ENCODE measurements at places on chromosomes 1 and 21.

GRCh38 chr1:170664828-170665612 is 1.1 kb downstream of the PRRX1 start:
- DNase-seq: no peak

GRCh38 chr1:64948905-64949833 is 17.2 kb downstream of the JAK1 start:
- peak; percentile 47 for DNase-seq

- no peak for DNase-seq
Measured at GRCh38 chr1:212977781-212978645, 27.7 kb downstream of the VASH2 start.

- DNase-seq: no peak
Measured at GRCh38 chr1:153798468-153798780, 23.2 kb downstream of the SLC27A3 start.

- DNase-seq: no peak
Measured at GRCh38 chr1:209168204-209168603, 415.3 kb upstream of the CAMK1G start.

DNA sequence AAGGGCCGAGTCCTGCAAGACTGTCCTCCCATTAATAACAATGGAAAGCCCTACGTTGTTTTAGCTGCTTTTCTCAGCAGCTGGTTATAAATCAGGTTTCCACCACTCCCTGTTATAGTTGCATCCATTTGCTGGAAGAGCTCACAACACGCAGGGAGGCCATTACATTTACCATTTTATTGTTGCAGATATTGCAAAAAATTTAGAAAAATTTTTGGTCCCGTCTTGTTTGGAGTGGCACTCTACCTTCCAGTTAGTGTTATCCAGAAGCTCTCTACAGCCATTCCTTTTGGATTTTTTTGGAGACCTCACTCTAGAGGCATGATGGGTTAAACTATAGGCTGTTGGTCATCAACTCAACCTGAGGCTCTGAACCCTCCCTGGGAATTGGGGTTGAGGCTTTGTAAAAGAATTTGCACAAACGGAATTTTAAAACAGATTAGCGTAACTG is 1532.1 kb upstream of the TPTE start:
- no peak for DNase-seq

- DNase-seq: no peak
Measured at GRCh38 chr1:180945151-180945550, 32.5 kb downstream of the KIAA1614 start.

- DNase-seq: no peak
Measured at GRCh38 chr1:237700181-237700580, 190.5 kb downstream of the ZP4 start.

- DNase-seq: no peak
Measured at GRCh38 chr1:109814993-109815786, 51.5 kb upstream of the EPS8L3 start.

DNA sequence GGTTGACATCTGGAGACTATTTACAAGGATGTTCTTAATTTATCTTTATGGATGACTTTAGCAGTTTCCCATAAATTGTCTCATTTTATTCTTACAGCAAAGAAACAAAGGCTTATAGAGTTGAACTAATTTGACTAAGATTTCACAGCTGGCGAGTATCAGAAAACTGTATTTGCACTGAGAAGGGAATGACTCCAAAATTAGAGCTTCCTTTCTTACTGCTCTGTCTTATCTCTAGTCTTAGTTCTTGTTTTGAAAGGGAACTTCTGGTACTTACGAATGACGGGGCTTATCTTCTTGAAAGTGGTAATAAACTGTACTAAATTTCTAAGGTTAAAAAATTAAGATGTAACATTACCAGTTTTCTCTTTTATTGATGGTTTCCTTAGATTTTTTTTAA is 13.6 kb downstream of the CNST start:
- DNase-seq: no peak

DNA sequence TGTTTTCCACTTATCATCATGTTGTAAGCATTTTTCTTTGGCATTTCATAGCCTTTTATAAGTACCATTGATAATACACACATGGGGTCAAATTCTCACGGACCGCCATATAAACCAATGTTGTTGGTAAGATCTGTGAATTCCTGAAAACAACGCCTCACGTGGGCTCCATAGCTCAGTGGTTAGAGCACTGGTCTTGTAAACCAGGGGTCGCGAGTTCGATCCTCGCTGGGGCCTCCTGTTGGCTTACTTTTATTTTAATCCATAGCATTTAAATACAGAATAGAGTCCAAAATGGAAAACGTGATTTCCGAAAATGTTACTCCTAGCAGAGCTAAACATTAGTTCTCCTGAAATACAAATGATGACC is 83.1 kb downstream of the HHIPL2 start:
- peak; percentile 35 for DNase-seq

- no peak for DNase-seq
Measured at GRCh38 chr21:25578056-25578961, 29.0 kb downstream of the MRPL39 start.

- DNase-seq: no peak
Measured at GRCh38 chr21:34670220-34670961, 1.6 kb downstream of the CLIC6 start.

- no peak for DNase-seq
Measured at GRCh38 chr1:18199462-18199861, 91.9 kb downstream of the IGSF21 start.

- no peak for DNase-seq
Measured at GRCh38 chr1:89943846-89944781, 50.8 kb upstream of the ZNF326 start.

DNA sequence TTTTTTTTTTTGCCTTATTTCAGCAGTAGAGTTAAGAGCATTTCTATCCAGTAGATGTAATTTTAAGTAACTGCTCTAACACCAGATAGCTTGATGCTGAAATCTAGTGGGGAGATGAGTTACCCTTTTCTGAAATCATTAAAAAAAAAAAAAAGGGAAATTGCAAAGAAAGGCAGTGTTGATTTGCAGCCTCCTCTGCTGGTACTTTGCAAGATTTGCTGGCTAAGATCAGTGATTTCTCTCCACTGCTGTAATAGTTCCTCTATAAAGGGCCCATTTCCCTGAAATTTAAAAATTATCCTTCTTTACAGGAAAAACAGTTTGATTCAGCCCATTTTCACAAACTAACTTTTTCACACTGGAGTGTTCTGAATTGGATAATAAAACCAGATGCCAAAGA is 120.6 kb downstream of the PTBP2 start:
- DNase-seq: no peak

- DNase-seq: no peak
Measured at GRCh38 chr1:200550367-200550766, 70.2 kb downstream of the KIF14 start.

DNA sequence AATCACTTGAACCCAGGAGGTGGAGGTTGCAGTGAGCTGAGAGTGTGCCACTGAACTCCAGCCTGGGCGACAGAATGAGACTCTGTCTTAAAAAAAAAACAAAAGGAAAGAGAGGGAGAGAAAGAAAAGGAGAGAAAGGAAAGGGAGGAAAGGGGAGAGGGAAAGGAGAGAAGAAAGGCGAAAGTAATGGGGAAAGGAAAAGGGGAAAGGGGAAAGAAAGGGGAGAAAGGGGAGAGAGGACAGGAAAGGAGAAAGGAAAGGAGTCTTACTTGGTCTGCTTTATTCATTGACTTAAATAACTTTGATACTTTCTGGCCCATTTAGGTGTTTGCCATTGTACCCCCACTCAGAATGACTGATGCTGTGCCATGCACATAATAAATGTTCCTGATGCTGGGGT is 11.8 kb downstream of the NSUN4 start:
- DNase-seq: no peak

GRCh38 chr1:81920245-81920740 is 119.6 kb downstream of the ADGRL2 start:
- DNase-seq: no peak

DNA sequence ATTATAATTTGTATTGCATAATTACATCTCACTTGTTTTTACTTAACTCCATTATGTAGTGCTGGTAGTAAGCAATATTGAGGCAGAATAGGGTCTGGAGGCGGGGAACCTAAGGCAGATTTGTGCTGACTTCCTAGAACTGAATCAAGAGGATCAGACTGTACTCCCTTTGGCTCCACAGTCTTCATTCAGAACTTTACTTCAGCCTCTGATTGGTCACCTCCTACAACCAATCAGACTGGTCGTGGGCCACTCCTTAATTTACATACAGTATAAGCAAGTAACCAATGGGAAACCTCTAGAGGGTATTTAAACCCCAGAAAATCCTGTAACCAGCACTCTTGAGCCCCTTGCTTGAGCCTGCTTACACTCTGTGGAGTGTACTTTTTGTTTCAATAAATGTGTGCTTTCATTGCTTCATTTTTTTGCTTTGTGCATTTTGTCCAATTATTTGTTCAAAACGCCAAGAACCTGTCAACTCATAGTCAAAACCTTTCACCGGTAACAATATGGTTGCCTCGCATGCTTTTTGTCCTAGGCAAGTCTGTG is 31.6 kb downstream of the ZBTB8OS start:
- no peak for DNase-seq

GRCh38 chr1:152501704-152502103 is 8.9 kb upstream of the LCE5A start:
- DNase-seq: no peak

DNA sequence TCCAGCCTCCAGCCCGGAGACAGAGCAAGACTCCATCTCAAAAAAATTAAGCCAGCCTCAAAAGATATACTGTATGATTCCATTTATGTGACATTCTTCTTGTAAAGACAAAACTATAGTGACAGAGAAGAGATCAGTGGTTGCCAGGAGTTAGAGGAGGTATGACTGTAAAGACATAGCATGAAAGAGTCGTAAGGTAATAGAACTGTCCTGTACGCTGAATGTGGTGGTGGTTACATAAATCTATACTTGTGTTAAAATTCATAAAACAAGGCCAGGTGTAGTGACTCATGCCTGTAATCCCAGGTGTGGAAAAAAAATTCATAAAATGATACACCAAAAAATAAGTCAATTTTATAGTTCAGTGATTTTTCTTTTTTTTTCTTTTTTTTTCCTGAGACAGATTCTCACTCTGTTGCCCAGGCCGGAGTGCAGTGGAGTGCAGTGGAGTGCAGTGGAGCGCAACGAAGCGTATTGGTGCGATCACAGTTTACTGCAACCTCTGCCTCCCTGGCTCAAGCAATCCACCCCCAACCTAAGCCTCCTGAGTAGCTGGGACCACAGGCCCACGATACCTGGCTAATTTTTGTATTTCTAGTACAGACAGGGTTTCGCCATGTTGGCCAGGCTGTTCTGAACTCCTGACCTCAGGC is 84.9 kb upstream of the CXADR start:
- DNase-seq: no peak

GRCh38 chr1:66607458-66607857 is 73.5 kb downstream of the SGIP1 start:
- no peak for DNase-seq

DNA sequence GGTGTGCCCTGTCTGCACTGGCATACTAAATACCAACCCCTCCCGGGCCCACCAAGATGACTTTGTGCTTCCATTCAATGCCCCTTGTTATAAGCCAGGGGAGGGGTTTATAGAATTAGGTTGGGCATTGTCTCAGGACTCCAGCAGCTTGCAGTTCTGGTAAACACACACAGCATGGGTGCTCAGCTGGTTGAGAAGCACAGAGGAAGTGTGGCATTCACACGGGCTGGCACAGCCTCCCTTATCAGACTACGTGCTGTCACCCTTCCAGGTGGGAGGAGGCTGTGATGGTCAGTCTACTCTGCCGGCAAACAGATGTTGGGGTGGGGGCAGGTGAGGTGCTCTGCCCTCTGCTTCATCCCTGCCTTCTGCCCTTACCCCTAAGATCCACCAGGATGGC is 15.0 kb upstream of the SLC6A17 start:
- no peak for DNase-seq

DNA sequence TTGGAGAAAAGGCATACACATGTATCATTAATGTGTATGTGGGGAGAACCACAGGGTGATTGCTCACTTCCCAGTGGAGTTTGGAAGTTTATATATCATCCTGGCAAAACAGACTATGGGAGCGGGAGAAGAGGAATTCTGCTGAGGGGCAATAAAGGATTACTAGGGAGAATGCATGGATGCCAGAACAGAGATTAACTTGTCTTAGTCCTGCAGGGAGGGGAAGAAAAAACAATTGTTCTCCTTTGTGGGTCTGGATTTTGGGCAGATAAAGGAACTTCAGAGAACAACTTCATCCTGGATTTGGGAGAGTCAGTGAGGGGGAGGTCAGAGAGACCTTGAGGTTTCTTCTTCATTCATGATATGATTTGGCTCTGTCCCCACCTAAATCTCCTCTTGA is 55.9 kb upstream of the SOX13 start:
- DNase-seq: no peak

- no peak for DNase-seq
Measured at GRCh38 chr1:110084227-110085078, 14.0 kb upstream of the ALX3 start.

- DNase-seq: no peak
Measured at GRCh38 chr1:29245876-29246275, 9.6 kb downstream of the PTPRU start.

DNA sequence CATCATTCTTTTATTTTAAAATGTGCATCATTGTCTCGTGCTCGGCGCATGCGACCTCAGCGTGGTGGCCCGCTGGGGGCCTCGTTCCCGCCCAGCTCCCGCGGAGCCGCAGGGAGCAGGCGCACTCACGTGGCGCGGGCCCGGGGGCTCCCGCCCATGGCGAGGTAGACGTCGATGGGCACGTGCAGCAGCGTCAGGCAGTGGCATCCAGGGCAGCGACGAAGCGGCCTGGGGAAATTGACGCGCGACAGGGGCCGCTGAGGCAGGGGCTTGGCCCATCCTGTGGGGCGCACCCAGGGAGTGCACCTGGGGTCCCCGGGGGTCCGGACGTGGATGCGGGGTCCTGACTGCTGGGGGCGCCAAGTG is 994 bp downstream of the FAM229A start:
- no peak for DNase-seq

DNA sequence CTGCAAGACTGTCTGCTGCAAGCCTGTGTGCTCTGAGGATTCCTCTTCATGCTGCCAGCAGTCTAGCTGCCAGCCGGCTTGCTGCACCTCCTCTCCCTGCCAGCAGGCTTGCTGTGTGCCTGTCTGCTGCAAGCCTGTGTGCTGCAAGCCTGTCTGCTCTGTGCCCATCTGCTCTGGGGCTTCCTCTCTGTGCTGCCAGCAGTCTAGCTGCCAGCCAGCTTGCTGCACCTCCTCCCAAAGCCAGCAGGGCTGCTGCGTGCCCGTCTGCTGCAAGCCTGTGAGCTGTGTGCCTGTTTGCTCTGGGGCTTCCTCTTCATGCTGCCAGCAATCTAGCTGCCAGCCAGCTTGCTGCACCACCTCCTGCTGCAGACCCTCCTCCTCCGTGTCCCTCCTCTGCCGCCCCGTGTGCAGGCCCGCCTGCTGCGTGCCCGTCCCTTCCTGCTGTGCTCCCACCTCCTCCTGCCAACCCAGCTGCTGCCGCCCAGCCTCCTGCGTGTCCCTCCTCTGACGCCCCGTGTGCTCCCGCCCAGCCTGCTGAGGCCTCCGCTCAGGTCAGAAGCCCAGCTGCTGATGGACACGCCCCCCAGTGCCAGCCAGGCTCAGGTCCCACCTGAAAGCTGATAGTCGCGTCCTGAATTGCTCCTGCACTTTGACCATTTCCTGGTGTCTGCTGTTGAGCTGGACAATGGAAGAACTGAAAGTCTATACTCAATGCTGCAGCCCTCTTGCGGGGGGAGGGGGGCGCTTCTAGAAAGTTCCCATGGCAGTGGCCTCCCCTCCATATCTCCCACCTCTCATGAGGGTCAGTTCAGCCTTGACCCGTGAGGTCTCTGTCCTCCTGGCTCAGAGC is 1.2 kb downstream of the KRTAP10-4 start:
- DNase-seq: no peak

Data from stimulated activated CD4-positive, alpha-beta T cell treated with anti-CD3 and anti-CD28 coated beads, Interleukin-2, amount 100 ng/mL, for 4 hours (primary cell).